ENCODE measurements at places on chromosomes 5 and 9. TPM values are rescaled to one million over a fixed set of nuclear protein-coding genes. Genes with fewer than 3 reads are reported as not detected.

The PRDM9 gene
- total RNA-seq = not detected

The DMRT2 gene
- total RNA-seq = not detected

The LHX2 gene
- 1.2 TPM for total RNA-seq

The KLHL3 gene
- total RNA-seq = 3.8 TPM

The PTGS1 gene
- total RNA-seq = 2.8 TPM

The NR2F1-AS1 gene
- total RNA-seq = 5.4 TPM

The SLIT3 gene
- total RNA-seq = 1.5 TPM

The CDC20B gene
- not detected for total RNA-seq

The EFNA5 gene
- 20.1 TPM for total RNA-seq

The GEMIN5 gene
- total RNA-seq = 18.4 TPM

The C1QTNF3 gene
- total RNA-seq = 2.9 TPM

The NDUFS6 gene
- 32.7 TPM for total RNA-seq

The IFNB1 gene
- not detected for total RNA-seq

The DEPDC1B gene
- total RNA-seq = 5.1 TPM

The PLAC8L1 gene
- total RNA-seq = not detected

The DAB2 gene
- total RNA-seq = 538 TPM

The HAPLN1 gene
- total RNA-seq = 254 TPM

The PCDHGB3 gene
- total RNA-seq = 8.6 TPM

The PLPP1 gene
- total RNA-seq = 179 TPM

The MAMDC4 gene
- total RNA-seq = 0.39 TPM

Data from articular chondrocyte of knee joint (primary cell).